ENCODE measurements at places on chromosomes 5 and 9. TPM values are rescaled to one million over a fixed set of nuclear protein-coding genes. Genes with fewer than 3 reads are reported as not detected.

GRCh38 chr9:110131499-110131898 is 76.5 kb downstream of the C9orf152 start:
- DNase-seq, result no peak

DNA sequence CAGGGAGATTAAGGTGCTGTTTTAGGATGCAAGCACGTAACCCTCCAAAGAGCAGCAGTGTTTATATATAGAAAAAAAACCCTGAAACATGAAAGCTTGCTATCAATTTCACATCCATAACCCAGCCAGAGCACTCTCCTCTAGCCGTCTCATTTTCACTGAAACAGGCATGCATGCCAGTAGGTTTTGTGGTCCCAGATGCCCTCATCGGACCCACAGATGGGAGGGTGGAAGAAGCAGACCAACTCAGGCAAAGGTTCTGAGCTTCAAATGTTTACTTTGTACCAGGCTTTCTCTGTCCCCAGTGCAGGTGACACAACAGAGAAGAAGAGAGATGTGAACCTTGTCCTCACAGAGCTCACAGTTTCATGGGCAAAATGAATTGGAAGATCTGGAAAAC is 127.4 kb upstream of the ATP10B start:
- DNase-seq, result no peak

GRCh38 chr9:74765481-74765971 is 122.2 kb downstream of the TRPM6 start:
- no peak for DNase-seq

DNA sequence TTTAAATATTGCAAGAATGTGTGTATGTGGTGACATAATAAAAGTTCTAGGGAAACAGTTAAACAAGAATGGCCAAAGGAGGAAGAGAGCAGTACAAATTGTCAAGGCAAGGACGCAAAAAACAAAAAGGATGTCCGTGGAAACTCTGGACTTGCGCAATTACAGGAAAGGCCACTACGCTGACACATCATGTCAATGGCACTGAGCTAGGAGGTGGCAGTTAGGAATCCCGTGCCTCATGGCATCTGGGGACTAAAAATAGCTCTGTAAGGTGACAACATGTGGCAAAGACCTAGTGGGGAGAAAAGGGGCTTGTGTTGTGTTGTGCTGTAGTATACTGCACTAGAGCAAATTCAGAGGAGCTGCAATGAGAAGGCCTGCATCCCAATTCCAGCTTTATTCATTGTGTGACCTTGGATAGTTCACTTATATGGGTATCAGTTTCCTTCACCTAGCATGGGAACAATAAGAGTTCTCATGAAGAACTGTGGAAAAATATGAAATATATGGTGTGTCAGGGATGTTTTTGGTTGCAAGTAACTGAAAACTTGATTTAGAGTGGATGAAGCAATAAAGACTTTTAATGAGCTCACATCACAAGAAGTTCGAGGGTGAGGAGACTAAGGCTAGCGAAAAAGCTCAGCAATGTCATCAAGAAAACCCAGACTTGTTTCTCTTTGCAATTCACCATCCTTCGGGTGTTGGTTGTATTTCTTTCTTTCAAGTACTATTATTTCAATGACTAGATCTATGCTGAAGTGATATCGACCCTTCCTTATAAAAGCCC is 124.1 kb upstream of the STC2 start:
- no peak for DNase-seq

DNA sequence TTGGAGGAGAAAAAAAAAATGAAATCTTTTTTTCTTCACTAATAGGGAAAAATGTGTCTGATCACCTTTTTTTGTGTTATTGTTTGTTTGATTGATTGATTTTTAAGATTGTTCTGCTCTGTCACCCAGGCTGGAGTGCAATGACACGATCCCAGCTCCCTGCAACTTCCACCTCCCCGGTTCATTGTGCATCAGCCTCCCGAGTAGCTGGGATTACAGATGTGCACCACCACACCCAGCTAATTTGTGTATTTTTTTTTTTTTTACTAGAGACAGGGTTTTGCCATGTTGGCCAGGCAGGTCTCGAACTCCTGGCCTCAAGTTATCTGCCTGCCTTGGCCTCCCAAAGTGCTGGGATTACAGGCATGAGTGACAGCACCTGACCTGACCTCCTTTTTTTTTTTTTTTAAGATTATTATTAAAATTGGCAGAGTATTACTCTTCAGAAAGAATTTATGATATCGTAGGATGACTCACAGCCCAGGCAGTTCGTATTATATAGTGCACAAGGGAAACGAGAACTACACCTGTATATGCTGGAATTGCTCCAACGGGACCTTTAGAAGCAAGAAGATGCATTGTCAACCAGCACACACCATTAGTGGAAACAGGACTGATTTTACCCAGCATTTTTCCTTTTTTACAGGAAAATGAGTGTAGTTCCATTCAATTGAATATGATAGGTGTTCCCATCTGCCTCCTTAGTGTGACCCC is 27.7 kb downstream of the FUBP3 start:
- DNase-seq, result no peak

GRCh38 chr9:124000161-124000783 is 11.3 kb upstream of the LHX2 start:
- no peak for DNase-seq

- DNase-seq, result no peak
These were observed 96.8 kb upstream of the CTSL start for GRCh38 chr9:87629104-87629503.

GRCh38 chr9:100011062-100011681 is 87.6 kb downstream of the ERP44 start:
- DNase-seq, result no peak

- no peak for DNase-seq
These were observed 823 bp downstream of the ST6GALNAC6 start for GRCh38 chr9:127898433-127899127.

GRCh38 chr9:13841746-13842462 is 472.0 kb downstream of the NFIB start:
- no peak for DNase-seq

- no peak for DNase-seq
These were observed 3.3 kb upstream of the MSMP start for GRCh38 chr9:35757226-35757891.

GRCh38 chr9:86321373-86321772 is 32.8 kb downstream of the TUT7 start:
- DNase-seq, result no peak

DNA sequence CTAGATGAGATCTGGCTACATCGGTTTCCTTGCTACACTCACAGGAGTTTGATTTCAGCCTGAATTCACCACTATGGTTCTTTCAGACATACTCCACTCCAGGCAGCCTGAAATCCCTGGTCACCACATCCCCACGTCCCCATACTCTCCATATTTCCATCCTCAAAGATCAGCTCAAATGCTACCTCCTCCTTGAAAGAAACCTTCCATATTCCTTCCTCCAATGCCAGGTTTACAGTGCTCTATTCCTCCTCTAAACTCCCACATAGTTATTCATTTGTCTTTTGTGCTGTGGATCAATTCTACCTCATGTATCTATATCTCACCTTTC is 151.7 kb downstream of the GLIS3 start:
- DNase-seq, result no peak

- no peak for DNase-seq
These were observed 576 bp downstream of the ALDOB start for GRCh38 chr9:101434998-101435397.

DNA sequence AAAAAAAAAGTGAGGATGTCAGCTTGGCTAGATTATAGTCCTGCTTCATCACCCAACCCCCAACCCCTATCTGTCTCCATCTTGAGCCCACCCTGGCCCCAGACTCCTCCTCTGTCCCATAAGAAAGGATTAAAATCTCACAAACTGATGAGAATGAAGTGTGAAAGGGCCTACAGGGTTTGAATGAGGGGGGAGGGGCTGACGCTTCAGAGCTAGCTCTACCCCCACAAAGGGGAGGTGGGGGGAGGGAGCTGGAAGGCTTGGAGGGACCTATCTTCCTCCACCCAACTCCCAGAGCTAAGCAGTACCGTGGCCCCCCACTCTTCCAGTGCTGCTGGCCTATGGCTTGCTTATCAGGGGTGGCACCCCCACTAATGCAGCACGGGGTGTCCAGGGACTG is 43.7 kb upstream of the HAND1 start:
- no peak for DNase-seq

DNA sequence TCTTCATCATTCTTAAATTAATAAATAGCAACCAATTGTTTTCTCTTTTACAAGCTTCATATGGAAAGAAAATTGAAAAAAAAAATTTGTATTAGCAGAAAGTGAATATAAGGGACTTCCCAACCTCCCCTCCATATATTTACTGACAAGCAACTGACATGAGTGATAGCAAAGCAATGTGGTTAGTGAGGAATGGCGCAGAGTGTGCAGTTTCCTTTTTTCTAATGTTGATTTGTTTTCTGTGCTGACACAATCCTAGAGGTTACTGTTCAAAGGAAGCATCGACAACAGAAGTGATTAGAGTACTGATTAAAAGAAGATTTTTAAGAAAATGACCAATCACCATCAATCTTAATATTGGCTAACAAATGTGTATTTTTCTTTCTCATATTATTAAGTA is 1.7 kb upstream of the PTGER4 start:
- DNase-seq, result no peak

DNA sequence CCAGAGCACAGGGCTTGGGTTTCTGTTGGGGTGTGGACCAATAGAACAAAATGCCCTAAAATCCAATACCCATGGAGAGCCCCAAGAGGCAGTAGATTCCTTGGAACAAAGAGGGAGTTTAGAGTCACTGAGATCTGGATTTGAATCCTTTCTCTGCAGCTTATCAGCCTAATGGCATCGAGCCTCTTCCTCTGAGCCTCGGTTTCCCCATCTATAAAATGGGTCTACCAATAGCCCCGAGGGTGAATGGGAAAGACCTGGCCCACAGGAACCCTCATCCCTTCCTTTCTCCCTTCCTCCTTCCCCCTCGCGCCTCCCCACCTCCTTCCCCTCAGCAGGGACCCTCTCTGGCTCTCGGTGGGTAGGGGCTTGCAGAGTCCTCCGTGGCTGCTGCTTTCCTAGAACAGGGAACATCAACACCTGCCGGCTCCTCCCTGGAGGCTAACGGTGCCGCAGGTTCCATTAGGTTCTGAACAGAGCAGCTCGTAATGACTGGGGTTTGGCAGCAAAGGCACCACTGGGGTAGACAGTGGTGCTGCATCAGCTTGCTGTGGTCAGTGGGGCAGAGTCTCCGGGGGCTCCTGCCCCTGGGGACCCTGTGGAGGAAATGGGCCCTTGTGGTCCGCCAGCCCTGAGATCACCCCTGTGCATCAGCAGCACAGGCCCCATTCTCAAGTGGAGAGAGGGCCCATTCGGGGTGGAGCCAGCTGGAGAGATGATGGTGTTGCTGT is 40.3 kb downstream of the NEK6 start:
- no peak for DNase-seq

GRCh38 chr9:93614830-93615468 is 38.6 kb downstream of the PHF2 start:
- no peak for DNase-seq

GRCh38 chr9:123483191-123483803 is 127.3 kb downstream of the CRB2 start:
- no peak for DNase-seq

- DNase-seq, result no peak
These were observed 78.5 kb upstream of the TBC1D2 start for GRCh38 chr9:98333703-98334582.

GRCh38 chr5:43336159-43336558 is 22.9 kb upstream of the HMGCS1 start:
- no peak for DNase-seq

DNA sequence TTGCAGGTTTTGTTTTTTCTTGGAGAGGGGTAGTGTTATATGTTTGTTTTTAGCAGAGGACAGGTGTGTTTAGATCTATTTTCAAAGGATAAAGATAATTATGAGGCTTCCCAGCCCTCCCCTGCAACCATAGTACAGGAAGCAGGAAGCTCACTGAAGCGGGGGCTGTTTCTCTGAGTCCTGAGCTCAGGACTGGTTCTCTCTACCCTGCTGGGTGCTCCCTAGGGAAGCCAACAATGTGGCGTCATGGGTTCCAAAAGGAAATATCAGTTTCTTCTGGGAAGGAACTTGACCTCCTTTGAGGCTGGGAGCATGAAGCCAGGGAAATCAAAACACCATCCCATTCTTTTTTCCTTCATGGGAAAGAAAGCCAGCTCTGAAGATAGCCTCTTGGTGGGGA is 62.2 kb downstream of the RAD23B start:
- no peak for DNase-seq

DNA sequence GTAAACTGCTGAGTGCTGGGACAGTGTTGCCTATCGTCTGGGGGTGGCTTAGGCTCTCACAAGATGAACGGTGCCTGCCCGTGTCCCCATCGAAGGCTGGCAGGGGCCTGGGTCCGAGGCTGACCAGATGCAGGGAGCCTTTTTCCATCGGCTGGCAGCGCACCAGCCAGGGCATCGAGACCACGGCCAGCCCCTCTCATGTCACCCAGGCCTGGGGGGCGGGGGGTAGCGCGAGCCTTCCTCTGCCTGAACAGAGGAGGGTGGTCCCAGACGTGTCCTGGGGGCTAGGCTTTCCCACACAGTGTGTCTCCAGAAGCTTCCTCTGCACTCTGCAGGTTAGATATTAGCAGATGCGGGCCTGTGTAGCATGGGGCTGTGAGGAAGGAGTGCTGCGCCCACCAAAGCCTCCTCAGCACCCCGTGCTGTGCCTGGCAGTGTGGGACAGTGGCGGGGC is 17.3 kb downstream of the FGD3 start:
- no peak for DNase-seq

- DNase-seq, result no peak
These were observed 50.6 kb downstream of the PTPN3 start for GRCh38 chr9:109447329-109448076.

- no peak for DNase-seq
These were observed 22.4 kb downstream of the CXXC5 start for GRCh38 chr5:139670369-139671095.

DNA sequence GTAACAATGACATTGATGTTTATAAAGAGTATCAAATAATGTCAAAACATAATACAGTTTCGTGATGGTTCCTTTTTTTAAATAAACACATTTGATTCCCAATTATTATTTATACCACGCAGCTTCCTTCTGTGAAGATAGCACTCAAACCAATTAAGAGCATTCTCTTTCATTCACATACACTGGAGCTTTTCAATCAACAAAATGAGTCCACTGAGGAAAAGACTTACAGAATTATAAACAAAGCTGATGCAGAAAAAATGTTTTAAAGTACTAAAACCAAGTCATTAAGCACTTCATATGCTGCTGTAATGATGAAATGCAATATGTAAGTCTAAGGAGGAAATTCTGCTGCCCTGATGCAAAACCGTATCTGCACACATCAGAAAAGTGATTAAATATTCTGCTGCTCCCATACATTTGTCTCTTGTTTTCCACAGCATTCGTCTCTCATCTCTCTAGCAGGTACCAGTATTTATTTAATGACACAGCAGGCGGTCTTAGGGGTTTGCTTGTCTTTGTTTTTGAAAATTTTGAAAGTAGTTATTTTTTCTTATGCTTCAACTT is 147.1 kb downstream of the CDH10 start:
- DNase-seq, result no peak

Gene FAM153A
- polyA plus RNA-seq, result 0.40 TPM

Gene HAND1
- polyA plus RNA-seq, result not detected

Gene PSAT1
- 67.8 TPM for polyA plus RNA-seq

Gene IL3
- not detected for polyA plus RNA-seq

Gene NSA2
- polyA plus RNA-seq, result 352 TPM

Gene CACNA1B
- polyA plus RNA-seq, result 0.27 TPM

Gene CCNI2
- polyA plus RNA-seq, result 1.1 TPM

Gene BRD3OS
- polyA plus RNA-seq, result 24.9 TPM

Gene CCDC192
- 0.76 TPM for polyA plus RNA-seq

Gene ELOVL7
- 0.76 TPM for polyA plus RNA-seq

Gene C9orf50
- polyA plus RNA-seq, result 0.29 TPM

Gene PHYHD1
- 51.0 TPM for polyA plus RNA-seq

Gene KIF27
- polyA plus RNA-seq, result 23.8 TPM

Gene SLC6A3
- 0.14 TPM for polyA plus RNA-seq

Gene MOCS2
- polyA plus RNA-seq, result 101 TPM

Gene DRD1
- polyA plus RNA-seq, result not detected

Gene PNPLA7
- 1.9 TPM for polyA plus RNA-seq

Data from left renal pelvis (tissue), 4 donors.